ENCODE measurements at places on chromosomes 3 and 15. TPM values are rescaled to one million over a fixed set of nuclear protein-coding genes. Genes with fewer than 3 reads are reported as not detected.

The EXD1 gene
- polyA plus RNA-seq, result not detected

The AGBL1 gene
- polyA plus RNA-seq, result 0.08 TPM

The DPPA2 gene
- 1.4 TPM for polyA plus RNA-seq

The SPATA12 gene
- polyA plus RNA-seq, result not detected

The PARP6 gene
- polyA plus RNA-seq, result 82.1 TPM

The TM4SF18 gene
- polyA plus RNA-seq, result 33.1 TPM

The THAP10 gene
- polyA plus RNA-seq, result 10.4 TPM

The IQCB1 gene
- 45.4 TPM for polyA plus RNA-seq

The RYR3 gene
- polyA plus RNA-seq, result 8.0 TPM

The TMEM212 gene
- not detected for polyA plus RNA-seq

The MED12L gene
- polyA plus RNA-seq, result 2.1 TPM

All from right renal cortex interstitium (tissue), 3 donors.